NCI-H1048 (cell line): ENCODE measurements at places on chromosomes 16 and 17.

DNA sequence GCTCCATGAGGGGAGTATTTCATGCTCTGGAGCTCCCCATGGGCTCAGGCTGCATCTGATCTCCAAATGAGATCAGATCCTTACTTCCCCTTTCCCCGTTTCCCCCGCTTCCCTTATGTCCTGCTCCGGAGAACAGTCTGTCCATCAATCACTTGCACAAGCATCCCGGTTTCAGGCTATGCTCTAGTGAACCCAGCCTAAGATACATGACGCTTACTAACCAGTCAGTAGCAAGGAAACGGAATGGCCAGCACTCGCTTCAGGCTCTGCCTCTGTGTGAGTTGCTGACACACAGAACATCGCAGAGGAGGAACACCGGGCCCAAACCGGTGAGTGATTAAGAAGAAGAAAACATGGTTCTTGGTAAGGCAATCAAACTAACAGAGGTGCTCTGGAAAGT, 9.4 kb upstream of the ATP5MC1 start:
- DNase-seq = no peak

DNA sequence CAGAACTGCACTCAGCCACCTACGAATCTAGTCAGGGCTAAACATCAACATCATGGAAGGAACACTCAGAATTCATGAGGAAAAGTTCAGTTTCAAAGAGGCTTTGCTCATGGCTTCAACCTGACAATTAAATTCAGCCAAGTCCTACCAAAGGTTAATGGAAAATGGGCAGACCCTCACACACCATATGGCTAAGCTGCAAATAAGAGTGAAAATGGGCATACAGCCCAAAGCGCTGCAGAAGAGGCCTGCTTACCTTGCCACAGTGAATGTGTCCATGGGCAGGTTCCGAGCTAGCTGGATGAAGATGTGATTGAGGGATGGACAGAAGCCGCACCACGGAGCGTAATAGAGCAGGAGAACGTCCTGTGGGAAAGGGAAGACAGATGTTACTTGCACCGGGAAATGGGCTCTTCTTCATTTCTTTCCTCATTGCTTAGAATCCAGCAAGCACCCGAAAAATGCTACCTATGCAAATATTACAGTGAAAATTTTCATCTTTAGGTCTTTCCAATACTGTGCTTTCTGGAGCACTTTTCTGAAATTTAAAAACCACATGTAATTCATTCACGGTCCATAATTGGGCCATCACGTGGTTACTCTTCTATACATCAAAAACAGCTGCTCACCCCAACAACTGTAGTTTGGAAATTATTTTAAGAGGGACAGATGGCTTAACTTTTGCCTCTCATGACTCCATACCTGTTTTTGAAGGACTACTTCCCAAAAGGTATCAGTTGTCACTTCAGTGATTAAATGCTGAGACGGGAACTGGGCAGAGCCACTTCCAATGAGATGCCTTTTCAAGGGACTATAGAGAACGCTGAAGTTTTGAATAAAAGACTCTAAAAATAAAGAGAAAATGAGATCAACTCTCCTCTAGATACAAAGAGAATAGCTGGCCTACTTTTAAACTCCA, 19.6 kb downstream of the SNN start:
- DNase-seq = no peak

DNA sequence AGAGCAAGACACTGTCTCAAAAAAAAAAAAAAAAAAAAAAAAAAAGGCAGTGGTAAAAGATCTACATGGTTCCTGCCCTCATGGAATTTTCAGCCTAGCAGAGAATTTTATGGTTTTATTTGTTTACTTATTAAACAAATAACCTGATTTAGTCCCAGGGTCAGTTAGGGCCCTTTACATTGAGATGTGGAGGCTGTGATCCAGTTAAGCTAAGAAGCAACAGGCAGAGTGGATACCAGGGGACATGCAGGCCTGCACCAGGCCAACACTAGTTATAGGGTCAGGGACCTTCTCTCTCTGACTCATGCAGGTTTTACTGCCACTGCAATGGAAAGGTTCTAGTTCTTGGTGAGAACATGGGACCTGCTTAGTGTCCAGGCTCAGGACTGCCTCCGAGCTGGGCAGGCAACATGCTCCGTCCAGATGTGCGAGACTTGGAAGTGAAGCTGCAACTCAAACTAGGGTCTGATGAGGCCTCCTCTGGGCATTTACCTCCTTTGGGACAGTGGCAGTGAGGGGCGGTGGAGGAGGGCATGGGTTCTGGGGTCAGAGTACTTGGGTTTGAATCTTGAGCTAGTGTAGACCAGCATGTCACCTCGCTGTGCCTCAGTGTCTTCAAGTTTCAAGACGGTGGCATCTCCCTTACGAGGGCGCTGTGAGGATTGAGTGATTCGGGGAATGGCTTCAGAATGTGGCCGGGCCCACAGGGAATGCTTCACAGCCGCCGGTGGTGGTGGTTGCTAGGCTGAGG, 301.8 kb downstream of the CPPED1 start:
- no peak for DNase-seq

- DNase-seq = no peak
Observed at GRCh38 chr16:81446907-81447268, 2.3 kb downstream of the CMIP start.
